ENCODE measurements at places on chromosomes 5 and 9.

DNA sequence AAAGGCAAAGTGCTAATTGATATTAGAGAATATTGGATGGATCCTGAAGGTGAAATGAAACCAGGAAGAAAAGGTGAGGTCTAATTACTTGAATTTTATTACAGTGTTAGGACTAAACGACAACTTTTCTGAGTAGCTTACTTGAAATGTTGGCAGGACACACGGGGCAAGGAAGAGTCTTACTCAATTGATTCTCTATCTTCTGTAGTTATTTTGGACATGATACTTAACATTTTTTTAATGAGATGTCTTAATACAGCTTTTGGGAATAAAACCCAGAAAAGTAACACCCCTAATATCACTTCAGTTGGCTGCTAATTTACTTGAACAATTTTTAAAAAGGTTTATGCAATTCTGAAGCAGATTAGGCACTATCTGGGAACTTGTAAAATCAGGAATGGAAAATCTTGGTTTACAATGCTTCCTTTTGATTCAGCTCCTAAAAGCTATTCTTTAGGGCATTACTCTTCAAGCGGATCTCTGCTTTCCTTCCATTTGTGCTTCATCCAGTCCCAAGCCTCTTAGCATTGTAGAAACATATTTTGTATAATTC is 13.7 kb downstream of the SUB1 start:
- DNase-seq, result no peak

GRCh38 chr9:136784249-136784996 is 6.7 kb upstream of the TMEM141 start:
- DNase-seq, result no peak

DNA sequence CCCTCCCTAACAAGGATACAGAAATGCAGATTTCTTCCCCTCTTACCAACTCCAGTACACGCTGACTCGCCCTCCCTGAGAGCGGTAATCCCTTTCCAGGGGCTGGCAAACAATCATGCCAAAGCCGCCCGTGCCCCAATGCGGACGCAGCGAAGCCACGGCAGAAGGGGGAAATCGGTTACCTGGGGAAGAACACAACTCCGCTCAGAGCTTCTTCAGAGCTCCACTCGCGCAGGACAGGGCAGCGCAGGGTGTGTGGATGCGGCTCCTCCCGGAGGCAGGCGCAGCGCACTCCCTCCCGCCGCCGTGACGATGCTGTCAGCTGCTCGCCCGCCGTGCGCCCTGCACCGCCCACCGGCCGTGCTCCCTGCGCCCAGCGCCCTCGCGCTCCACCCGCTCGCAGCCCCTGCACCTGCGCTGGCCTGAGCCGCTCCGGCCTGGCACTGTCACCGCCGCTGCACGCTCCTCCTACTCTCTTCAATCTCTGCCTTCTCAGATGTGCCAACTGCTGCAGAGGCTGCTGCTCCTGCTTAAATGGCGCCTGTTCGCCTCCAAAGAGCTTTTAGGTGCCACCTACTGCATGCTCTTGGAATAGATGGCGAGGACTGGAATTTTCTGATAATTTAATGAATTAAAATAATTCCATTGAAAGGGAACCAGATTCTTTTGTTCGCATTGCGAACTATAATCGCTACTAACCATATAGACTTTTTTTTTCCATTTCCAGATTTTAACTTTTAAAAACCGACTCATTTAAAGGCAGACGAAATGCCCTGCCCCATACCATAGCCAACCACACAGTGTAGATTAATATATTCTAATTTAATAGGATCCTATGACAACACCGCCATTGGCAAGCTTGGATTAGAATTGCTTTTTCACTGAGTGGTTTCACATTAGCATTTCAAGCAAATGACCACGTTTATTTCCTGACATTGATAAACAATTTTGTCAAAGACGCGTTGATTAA is at the start of gene DIRAS2:
Gene DIRAS2 (minus strand): TSS at position 255 of the 970 bp plus-strand sequence. CDS start 28,997 bp downstream, outside the sequence.
- DNase-seq, result no peak

GRCh38 chr5:142542906-142543305 is 143.0 kb downstream of the FGF1 start:
- no peak for DNase-seq

GRCh38 chr5:150599917-150600511 is 40.4 kb upstream of the SYNPO start:
- DNase-seq, result no peak

DNA sequence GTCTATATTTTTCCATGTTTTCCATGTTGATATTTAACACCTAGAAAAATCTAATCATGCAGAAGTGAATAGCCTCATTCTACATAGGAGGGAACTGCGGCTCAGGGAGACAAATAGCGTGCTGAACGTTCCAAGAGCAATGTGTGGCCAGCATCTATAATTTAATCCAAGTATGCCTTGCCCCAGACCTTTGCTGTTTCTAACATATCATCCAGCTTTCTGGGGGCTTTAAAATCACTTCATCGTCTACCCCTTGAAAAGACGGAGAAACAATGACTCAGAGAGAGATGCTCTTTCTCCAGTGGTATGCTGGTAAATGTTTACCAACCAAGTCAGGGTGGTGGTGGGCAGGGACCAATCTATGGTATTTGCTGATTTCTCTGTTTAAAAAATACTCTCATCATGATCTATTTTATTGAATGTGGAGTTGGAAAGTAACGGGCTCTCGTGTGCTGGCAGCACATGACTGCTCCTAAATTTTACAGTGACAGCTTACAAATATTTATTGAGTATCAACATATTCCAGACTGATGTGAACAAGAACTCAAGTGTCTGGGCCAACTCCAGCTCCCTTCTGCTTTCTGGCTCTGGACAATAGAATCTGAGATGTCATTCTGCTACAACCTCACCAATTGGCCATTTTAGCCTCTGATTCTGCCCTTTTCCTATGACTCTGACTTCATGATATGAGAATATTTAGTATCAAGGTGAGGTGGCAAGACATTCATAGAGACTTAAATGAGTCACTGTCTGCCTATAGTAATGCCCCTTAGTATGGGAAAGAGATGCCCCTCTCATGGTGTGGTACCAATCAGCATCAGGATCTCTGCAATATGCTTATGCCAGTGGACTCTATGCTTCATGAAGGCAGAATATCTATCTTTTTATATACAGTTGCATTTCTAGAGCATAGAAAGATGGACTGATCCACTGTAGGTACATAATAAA is 407.4 kb upstream of the TNC start:
- DNase-seq, result no peak

- DNase-seq, result no peak
These were observed 197.4 kb downstream of the CSNK1G3 start for GRCh38 chr5:123709422-123709821.

DNA sequence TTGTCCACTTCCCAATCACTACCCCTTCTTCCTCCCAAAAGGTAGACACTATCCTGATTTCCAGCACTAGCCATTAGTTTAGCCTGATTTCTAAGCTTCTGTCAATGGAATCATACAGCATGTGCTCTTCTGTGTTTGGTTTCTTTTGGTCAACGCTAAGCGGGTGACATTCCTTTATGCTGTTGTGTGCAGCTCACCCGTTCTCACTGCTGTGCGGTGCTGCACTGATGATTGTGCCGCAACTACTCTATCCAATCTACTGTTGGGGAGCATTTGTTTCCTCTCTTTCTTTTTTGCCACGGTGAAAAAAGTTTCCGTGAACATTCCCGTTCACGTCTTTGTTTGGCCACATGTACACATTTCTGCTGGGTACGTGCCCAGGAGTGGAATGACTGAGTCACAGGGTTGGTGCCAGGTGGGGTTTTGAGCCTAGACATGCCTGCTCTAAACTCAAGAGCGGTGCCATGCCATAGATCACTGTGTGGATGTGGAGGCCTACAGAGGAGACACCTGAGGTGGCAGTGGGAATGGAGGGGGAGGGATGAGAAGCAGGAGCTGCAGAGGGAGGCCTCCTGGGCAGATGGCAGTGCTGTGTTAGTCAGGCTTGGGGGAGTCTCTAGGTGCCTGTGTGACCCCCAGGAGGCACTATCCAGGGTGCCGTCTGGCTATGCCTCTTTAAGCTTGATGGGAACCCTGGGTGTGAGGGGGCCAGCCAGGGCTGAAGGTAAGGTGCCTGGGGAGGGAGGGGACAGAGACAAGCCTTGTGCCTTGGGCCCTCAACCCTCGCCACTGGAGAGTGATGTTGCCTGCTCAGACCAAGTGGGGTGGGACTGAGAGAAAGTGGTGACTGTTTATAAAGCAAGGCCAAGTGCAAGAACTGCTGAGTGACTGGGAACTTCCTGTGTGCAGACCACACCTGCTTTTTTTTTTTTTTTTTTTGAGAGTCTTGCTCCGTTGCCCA is 11.4 kb upstream of the ANKRD33B start:
- DNase-seq, result no peak

DNA sequence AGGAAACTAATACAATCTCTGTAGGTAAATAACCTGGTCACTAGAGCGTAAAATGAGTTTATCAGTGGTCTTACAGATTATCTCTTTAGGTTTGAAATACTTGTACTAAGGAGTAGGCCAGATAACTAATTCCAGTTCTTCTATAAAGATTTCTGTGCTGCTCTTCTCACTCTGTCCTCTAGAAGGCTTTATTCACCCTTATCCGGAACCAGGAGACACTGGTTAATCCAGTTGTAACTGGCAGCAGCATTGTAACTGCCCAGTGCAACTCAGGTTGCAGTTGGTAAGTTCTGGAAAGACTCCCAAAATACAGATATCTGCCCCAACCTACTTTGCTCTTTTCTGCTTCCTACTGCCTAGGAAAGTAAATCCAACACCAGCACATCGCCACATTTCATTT is 19.8 kb downstream of the C5orf22 start:
- DNase-seq, result no peak

GRCh38 chr5:41410307-41410706 is 100.1 kb downstream of the PLCXD3 start:
- DNase-seq, result no peak

DNA sequence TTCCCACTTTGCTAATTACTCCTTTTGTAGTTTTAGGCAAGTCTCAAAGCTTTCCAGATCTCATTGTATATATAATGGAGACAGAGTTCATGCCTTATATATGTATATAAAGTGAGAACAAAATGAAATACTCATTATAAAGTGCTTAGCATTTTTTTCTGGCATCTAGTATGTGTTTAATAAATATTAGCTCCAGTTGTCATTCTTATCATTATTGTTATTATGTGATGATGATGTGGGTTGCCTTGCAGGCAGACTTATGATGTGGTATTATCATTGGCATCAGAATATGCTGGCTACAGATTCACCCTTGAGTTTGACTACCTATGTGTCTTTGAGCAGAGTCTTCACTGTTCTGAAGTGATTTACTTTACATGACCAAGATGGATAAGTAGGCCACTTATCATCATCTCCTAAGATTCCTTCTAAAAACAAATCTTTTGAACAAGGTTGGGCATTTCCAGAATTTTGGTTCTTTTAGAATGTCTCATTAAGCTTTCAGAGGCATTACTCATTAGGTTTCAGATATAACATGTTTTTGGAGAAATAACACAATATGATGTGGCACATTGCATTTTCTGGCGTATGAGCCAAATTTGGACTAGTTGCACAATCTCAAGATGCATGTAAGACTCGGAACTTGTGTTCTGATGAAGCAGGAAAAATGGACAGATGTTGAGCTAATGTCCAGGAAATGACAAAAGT is 145.6 kb upstream of the TNC start:
- DNase-seq, result no peak

GRCh38 chr5:125926172-125926571 is 497.0 kb upstream of the GRAMD2B start:
- no peak for DNase-seq

DNA sequence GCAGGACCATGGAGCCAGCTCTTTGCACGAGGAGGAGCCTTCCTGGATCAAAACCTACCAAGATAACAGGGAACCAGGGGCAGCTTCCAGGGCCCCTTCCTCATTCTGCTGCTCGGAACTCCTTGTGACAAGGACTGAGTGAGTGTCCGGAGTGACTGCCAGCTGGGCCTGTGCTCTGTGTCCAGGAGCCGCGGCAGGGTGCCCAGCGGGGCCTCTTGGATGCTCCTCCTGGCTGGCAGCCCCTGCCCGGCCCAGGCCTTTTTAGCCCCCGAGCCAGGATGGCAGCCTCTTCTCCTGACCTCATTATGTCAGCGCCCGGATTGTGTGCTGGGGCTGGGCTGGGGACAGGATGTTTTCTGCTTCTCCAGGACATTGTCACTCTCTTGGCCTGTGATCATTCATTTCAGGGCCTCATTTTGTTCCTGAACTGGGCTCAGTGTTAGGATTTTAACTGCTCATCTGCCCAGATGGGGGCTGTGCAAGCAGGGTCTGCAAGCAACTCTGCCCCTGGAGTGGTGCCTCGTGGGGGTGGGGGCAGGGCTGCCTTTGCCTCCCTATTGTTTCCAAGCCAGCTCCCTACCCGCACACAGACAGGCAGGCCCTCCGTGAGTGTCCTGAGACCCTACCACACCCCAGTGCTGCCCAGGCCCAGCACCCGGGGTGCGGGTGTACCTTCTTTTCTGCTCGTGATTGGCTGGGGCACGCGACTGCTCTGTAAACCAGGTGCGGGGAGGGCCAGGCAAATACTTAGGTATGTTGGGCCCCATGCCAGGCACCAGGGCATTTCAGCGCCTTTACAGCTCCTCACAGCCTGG is 161.6 kb downstream of the COL23A1 start:
- DNase-seq, result no peak

DNA sequence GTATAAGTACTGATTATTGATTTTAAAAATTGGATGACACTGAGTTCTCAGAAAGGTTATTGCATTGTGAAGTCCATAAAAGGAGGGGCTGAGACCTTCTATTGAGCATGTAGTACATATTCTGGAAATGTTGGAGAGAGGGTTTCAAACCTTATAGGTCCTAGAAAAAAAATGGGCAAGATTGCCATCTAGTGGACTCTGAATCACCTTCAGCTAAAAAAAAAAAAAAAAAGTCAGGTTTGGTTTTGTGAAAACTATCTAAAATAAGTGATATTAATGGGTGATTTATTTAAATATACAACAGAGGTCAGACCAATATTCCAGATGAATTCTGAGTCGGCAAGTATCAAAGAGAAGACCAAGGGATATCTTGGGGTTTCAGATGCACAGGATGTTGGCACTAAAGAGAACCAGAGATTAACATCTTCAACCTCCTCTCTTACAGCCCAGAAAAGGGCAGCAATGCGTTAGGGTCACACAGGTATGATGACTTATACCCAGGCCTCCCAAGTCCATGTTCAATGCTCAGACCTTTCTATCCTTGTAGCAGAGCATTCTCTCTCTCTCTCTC is 109.8 kb upstream of the NMUR2 start:
- DNase-seq, result no peak

GRCh38 chr9:2191609-2191972 is 176.4 kb downstream of the SMARCA2 start:
- no peak for DNase-seq

DNA sequence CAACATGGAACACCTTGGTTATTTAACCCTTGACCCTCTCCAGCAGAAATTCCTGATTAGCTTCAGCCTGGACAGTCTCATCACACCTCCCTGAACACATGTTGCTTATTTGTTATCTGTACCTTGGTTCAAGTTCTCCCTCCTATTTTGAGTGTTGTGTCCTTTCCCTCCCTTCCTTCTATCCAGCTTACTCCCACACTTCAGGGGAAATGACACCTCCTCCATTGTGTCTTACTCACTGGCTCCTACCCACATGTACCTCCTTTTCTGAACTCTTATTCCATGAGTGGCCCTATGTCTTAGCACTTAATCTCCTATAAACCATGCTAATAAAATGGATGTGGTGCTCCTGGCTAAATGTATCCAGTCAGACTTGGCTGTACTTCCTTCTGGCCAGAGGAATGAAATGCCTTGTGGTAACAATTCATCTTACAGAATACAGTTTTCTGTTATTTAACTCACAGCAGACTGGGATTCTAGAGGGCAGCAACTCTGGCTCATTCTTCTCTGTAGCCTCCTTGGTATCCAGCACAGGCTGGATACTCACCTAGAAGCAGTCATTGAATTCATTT is 11.2 kb downstream of the LIX1 start:
- no peak for DNase-seq

All from activated CD8-positive, alpha-beta memory T cell treated with anti-CD3 and anti-CD28 coated beads, Interleukin-2, amount 50 U/mL, for 4 hours (primary cell).